ENCODE measurements at places on chromosomes 16 and 17.

- no peak overlapping the region for H3K4me3 ChIP-seq
- no peak overlapping the region for H3K27ac ChIP-seq
- H3K36me3 ChIP-seq = peaks cover 80% of the 10 kb centered on the region
- peaks cover 34% of the 10 kb centered on the region for H3K4me1 ChIP-seq
- DNase-seq = no peak
Observed at GRCh38 chr16:75301804-75302203, 50.4 kb upstream of the BCAR1 start.

DNA sequence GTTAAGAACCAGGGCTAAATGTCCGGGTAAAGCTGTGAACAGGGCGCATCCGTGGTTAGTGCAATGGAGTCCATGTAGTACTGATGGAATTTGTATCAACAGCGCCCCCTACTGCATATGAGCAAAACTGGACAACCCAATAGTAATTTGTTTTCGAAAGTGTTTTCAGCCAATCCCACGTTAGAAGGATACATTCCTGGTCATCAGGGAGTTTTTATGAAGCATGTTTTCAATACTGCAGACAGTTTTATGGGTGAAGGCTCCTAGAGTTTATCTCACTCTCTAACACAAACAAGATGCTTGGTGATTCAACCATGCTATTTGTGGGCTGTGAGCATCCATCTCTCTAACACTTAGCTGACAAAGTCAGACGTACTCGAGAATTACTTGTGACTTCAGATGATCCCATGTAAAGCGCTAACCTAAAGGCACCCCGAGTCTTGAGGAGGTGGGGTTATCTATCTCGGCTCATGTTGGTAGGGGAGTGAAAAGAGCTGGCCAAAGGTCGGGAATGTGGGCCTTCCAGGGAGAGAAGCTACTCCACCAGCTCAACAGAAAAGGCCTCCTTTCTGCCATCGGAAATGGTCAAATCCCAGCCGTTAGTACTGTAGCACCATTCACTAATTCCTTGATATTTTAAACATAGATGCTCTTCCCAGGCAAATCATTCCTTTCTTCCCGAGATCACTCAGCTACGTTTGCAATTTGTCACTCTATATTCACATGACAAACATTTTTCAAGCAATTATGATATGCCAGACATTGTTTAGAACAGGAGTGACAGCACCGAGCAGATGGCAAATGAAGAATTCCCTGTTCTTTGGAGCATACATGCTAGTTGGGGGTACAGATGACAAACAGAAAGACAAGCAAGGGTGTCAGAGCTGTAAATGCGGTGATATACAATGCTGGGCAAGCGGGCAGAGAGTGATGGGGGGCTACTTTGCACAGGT, 46.9 kb upstream of the HNF1B start:
- no peaks in the 10 kb centered on the region for H3K36me3 ChIP-seq
- H3K27me3 ChIP-seq = peaks cover 10% of the 10 kb centered on the region
- no peak overlapping the region for H3K4me3 ChIP-seq

DNA sequence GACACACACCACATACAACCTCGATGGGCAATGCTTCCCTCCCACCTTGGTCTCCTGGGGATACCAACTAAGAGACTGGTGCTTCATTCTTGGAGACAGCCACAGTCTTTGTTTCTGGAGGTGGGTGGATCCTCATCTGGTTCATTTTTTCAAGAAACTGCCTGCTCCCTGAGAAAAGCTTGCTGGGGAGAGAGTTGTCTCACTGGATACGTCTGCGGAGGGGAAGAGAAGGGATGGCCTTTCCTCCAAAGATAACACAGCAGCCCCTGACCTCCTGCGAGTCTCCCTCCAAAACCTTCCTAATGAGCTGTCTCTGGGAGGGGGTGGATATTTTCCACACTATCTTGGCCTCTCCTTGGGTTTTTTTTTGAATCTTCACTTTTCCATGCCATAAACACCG, 221.2 kb downstream of the SOX9 start:
- peaks cover 8% of the 10 kb centered on the region for H3K27me3 ChIP-seq
- DNase-seq = no peak
- no peak overlapping the region for H3K4me3 ChIP-seq
- no peaks in the 10 kb centered on the region for H3K4me1 ChIP-seq

- no peaks in the 10 kb centered on the region for H3K4me1 ChIP-seq
- no peak for DNase-seq
- no peak overlapping the region for H3K27ac ChIP-seq
- H3K27me3 ChIP-seq = no peaks in the 10 kb centered on the region
Observed at GRCh38 chr17:67619555-67619954, 98.2 kb upstream of the NOL11 start.

GRCh38 chr16:72536723-72537435, 364.9 kb upstream of the PMFBP1 start:
- no peaks in the 10 kb centered on the region for H3K27me3 ChIP-seq
- H3K4me3 ChIP-seq = no peak overlapping the region
- no peak overlapping the region for H3K27ac ChIP-seq
- DNase-seq = no peak
- H3K36me3 ChIP-seq = no peaks in the 10 kb centered on the region
- H3K4me1 ChIP-seq = no peaks in the 10 kb centered on the region

- H3K27me3 ChIP-seq = no peaks in the 10 kb centered on the region
- no peak for DNase-seq
- H3K27ac ChIP-seq = peak overlapping the region; percentile 98
- peaks cover 5% of the 10 kb centered on the region for H3K4me1 ChIP-seq
- peaks cover 20% of the 10 kb centered on the region for H3K36me3 ChIP-seq
Observed at GRCh38 chr16:3135126-3135715, 392 bp downstream of the ZNF213 start.

DNA sequence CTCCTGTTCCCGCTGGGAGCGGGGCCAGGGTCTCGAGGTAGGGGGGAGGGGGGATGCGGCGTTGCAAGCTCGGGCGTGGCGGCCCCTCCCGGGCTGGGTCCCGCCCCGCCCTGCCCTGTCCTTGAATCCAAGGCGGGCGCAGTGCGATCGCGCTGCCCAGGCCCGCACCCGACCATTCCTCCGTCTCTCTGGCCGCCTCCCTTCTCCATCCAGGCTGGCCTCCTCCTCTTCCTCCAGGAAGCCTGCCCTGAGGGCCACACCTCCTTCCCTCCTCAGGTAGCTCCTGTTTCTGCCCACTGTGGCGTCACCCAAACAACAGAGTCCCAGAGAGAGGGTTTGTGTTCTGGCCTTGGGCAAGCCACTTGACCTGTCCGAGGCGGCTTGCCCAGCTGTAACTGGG, 43.0 kb upstream of the TAC4 start:
- no peak overlapping the region for H3K4me3 ChIP-seq
- no peak for DNase-seq
- H3K4me1 ChIP-seq = no peaks in the 10 kb centered on the region
- H3K27me3 ChIP-seq = peaks cover 91% of the 10 kb centered on the region
- H3K27ac ChIP-seq = no peak overlapping the region

DNA sequence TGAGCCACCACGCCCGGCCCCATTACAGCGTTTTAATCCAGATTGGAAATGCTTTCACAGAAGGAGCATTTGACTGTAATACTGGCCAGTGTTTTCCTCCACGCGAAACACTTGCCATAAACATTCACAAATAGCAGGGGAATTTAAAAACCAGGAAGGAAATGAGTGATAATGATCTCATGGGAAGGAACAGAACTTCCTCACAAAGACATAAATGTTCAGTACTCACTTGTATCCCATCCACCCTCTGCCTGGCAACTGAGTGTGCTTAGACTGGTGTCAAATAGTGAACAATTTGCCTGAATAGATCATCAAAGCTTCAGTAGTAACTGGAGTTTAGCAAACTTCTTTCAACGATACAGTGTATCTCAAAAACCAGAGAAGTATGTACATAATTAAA, 54.1 kb downstream of the PSMD12 start:
- DNase-seq = no peak
- H3K4me1 ChIP-seq = peaks cover 8% of the 10 kb centered on the region
- no peaks in the 10 kb centered on the region for H3K27me3 ChIP-seq
- no peak overlapping the region for H3K27ac ChIP-seq
- no peak overlapping the region for H3K4me3 ChIP-seq
- no peaks in the 10 kb centered on the region for H3K36me3 ChIP-seq

- peaks cover 4% of the 10 kb centered on the region for H3K36me3 ChIP-seq
- peaks cover 3% of the 10 kb centered on the region for H3K4me1 ChIP-seq
- DNase-seq = no peak
- no peak overlapping the region for H3K4me3 ChIP-seq
- H3K27ac ChIP-seq = no peak overlapping the region
Observed at GRCh38 chr17:67502151-67502550, 125.1 kb downstream of the PITPNC1 start.

GRCh38 chr16:3774156-3774767, 56.9 kb upstream of the TRAP1 start:
- H3K27me3 ChIP-seq = no peaks in the 10 kb centered on the region
- peaks cover 33% of the 10 kb centered on the region for H3K36me3 ChIP-seq
- DNase-seq = no peak
- no peaks in the 10 kb centered on the region for H3K4me1 ChIP-seq
- no peak overlapping the region for H3K4me3 ChIP-seq

DNA sequence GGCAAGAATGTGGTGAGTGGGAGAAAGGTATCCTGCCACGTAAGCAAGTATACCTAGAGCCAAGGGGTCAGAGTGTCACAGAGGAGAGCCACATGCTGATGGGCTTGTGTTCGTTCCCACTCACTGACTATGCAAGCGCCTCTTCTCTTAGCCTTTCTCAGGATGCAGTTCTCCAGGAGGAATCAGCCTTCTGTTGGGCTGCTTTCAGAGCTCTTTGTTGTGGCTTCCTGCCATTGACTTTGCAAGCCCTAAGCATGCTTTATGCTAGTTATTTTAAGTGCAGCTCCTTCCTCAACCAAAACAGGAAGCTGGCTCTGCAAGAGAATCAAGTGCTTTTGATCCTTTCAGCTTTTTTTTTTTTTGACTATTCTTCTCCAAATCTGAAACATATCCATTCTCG, 66.6 kb downstream of the SIAH1 start:
- peaks cover 25% of the 10 kb centered on the region for H3K36me3 ChIP-seq
- peaks cover 11% of the 10 kb centered on the region for H3K4me1 ChIP-seq
- no peak overlapping the region for H3K27ac ChIP-seq
- no peak for DNase-seq
- no peak overlapping the region for H3K4me3 ChIP-seq

- H3K4me3 ChIP-seq = no peak overlapping the region
- H3K27ac ChIP-seq = no peak overlapping the region
- peaks cover 34% of the 10 kb centered on the region for H3K27me3 ChIP-seq
- DNase-seq = no peak
Observed at GRCh38 chr17:51355441-51356410, 95.4 kb downstream of the UTP18 start.

- H3K27me3 ChIP-seq = peaks cover 52% of the 10 kb centered on the region
- no peak overlapping the region for H3K4me3 ChIP-seq
- DNase-seq = no peak
- H3K27ac ChIP-seq = no peak overlapping the region
- peaks cover 29% of the 10 kb centered on the region for H3K36me3 ChIP-seq
Observed at GRCh38 chr16:75323933-75324332, 72.5 kb upstream of the BCAR1 start.

- DNase-seq = no peak
- H3K4me3 ChIP-seq = no peak overlapping the region
- no peak overlapping the region for H3K27ac ChIP-seq
Observed at GRCh38 chr17:74153821-74154430, 49.6 kb upstream of the RPL38 start.

Data from stimulated activated naive B cell treated with anti-CD40 and anti-IgM and Interleukin-4, amounts not matched to agents 10 μg/mL and 1 μg/mL and 100 μg/mL, for 72 hours (primary cell).